ENCODE measurements at places on chromosomes 4 and X.

DNA sequence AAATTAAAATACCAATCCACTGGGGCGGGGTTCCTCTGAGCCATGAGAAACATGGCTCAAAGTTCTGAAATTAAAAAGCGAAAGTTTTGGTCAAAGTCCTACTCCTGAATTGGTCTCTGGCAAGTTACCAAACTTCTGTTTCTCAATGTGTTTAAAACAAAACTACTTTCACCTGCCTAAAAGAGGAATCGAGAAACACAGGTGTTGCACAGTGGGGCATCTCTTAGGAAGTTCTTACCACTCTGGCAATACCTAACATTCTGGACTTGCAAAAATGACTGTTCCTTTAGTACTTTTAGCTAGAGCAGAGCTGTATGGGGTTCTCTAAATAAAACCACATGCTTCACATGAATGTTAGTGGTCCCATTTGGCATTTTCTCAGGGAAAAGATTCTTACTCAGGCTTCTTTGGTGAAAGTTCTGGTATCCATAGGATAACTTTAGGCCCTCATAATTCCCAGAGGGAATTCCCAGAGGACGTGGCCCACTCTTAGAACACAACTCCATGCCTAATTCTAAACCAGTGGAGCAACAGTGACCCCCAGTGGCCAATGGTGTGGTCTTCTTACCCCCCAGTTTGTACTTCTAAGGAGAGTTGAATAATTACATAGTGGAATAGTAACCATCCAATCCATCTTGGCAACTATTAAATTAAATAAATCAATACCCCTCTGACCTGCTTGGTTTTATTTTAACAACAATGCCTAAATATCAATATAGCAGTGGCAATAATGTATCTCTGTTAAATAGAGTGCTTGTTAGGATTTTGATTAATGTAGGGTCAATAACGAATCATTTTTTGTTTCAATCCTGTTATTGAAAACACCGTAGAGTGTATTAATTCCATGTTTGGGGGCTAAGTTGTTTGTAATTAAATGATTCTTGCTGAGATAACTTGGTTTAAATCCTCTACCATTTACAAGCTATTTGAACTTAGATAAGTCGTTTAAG lies 21.9 kb downstream of the BMP3 start:
- no peak for DNase-seq

GRCh38 chr4:78602334-78602733 lies 50.8 kb downstream of the ANXA3 start:
- DNase-seq, result no peak

DNA sequence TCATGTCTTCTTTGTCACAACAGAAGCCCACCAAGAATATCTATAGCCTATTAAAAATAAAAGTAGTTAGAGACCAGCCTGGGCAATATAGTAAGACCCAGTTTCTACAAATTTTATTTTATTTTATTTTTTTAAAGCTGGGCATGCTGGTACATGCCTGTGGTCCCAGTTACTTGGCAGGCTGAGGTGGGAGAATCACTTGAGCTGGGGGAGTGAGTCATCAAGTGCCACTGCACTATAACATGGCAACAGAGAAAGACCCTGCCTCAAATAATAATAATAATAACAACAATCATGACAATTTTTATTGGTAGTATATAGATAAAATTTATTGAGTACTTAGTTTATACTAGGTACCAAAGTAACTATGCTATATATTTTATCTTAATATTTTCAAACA lies 93.0 kb upstream of the NPFFR2 start:
- no peak for DNase-seq

- DNase-seq, result no peak
Observed at GRCh38 chrX:42567268-42567667, 210.7 kb downstream of the PPP1R2C start.

GRCh38 chr4:170729897-170730296 lies 640.1 kb upstream of the AADAT start:
- no peak for DNase-seq

GRCh38 chr4:43835869-43836268 lies 612.7 kb downstream of the KCTD8 start:
- no peak for DNase-seq

- no peak for DNase-seq
Observed at GRCh38 chrX:3461397-3462165, 115.1 kb upstream of the MXRA5 start.

GRCh38 chr4:36207831-36208520 lies 36.3 kb downstream of the ARAP2 start:
- no peak for DNase-seq

GRCh38 chr4:101393256-101393655 lies 45.9 kb upstream of the PPP3CA start:
- DNase-seq, result no peak

- DNase-seq, result no peak
Observed at GRCh38 chr4:19941434-19941833, 310.3 kb upstream of the SLIT2 start.

DNA sequence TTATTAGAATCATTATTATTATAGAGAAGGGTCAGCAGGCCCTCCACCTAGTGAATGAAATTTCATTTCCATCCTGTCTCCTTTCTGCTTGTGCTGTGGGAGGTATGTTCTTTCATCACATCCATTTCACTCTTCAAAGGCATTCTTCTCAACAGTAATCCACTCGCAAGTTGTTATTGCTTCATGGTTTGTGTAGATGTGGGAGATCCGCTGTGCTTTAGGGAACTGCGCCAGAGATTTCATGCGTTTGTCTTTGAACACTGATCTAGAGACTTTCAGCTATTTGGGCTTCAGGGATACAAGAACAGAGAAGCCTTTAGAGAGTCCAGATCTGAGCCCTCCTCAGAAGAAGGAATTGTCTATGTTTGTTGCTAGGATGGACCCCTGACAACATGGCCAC lies 53.5 kb upstream of the PUDP start:
- DNase-seq, result no peak

DNA sequence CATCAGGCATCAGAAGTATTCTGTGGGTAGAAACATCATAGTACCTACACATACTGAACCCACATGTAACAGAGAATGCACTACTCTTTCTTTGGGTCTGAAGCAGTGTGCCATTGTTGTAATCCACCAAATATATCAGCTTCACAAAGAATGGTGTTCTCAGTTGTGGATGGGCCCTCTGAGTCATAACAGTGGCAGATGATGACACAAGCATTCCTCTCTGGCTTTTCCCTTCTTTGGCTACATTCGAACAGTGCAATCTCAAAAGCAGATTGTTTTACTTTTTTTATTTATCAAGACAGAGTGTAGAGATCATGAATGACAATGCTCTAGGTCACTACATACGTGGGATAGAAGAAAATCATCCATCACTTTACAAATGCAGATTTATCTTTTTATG lies 247.2 kb upstream of the EPHA5 start:
- DNase-seq, result no peak

DNA sequence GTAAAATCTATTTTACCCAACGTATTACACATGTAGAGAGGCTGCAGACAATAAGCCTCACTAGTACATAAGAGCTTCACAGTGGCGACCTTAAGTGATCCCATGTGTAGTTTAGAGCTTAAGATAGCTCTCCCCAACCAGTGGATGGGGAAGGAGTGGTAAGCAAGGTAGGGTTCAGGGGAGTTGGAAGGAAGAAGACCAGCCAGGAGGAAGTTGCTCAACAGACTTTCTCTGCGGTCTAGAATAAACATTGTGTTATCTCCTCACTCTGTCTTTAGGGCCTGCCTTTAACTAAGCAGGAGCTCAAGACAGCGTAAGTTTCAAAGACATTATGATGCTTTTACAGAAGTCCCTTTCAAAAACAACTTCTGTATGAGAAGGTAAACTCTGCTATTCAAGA lies 16.8 kb downstream of the MEPE start:
- no peak for DNase-seq

DNA sequence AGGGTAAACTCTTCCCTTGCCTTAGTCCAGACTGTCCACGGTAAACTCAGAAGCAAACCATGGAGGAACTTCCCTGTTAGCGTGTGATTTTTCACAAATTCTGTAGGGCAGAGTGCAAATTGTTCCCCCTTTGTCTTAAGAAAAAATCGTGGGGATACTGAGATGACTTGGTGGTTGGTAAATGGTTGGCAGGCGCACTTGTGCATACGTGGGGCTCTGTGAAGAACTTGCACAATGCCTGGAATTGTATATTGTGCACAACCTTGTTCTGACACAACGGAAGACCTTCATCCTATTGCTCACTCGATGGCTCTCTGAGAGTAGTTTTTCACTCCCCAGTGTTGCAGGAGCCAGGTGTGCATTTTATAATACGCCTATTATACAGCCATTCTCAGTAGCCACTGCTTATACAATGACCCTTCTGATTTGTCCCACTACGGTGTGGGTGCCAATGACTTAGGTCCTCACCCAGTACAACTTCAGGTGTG lies 150.0 kb downstream of the SPRY1 start:
- no peak for DNase-seq

GRCh38 chr4:81802285-81802846 lies 330.7 kb upstream of the RASGEF1B start:
- no peak for DNase-seq

DNA sequence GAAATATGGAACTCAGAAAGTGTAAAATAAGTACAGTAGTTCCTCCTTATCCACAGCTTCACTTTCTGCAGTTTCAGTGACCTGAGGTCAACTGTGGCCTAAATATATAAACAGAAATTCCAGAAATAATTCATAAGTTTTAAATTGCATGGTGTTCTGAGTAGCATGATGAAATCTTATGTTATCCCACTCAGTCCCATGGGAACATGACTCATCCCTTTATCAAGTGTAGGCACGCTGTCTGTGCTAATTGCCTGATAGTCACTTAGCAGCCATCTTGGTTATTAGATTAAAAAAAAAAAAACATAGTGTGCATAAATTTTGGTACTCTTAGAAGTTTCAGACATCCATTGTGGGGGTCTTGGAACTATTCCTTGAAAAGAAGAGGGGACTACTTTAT lies 983.4 kb upstream of the ADGRL3 start:
- no peak for DNase-seq

- no peak for DNase-seq
Observed at GRCh38 chrX:49155243-49155899, 7.2 kb upstream of the MAGIX start.

GRCh38 chr4:10117359-10118047 lies 904 bp upstream of the WDR1 start:
- no peak for DNase-seq

DNA sequence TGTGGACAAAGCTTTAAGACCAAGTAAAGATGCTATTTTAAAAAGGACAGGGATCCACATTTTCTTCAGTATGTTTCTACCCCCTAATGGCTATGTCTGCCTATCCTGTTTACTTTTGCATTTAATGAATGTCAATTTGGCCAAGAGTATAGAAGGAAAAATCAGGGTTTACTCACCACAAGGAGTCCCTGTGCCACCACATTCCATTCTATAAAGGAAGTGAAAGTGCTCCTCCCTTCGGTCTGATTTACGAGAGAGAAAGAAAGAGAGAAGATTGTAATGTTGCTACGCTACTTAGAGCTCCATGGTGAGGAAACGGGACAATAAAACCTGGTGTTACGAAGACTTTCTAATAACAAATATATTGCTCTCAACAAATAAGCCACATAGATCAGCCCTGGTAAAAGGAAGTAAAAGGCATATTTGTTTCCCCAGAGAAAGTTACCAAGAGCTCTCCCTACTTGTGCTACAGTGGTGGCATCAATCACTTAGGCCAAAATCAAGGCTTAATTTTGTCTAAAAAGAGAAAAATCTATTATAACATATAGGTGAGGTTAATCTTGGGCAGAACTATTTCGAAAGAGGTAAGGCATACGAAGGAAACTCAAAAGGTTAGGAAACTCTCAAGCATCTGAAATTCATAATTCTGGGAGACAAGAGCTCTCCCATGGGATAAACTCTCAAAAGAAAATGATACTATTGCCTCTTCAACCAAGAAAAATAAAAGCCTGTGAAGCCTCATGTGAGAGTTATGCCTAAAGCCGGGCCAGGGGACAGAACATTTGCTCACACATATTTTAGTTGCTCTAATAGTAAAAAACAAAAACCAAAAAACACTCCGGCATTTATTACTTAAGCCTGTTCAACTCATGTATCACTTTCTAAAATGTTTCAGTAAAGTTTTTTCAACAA lies 29.5 kb downstream of the TAPT1 start:
- DNase-seq, result no peak

DNA sequence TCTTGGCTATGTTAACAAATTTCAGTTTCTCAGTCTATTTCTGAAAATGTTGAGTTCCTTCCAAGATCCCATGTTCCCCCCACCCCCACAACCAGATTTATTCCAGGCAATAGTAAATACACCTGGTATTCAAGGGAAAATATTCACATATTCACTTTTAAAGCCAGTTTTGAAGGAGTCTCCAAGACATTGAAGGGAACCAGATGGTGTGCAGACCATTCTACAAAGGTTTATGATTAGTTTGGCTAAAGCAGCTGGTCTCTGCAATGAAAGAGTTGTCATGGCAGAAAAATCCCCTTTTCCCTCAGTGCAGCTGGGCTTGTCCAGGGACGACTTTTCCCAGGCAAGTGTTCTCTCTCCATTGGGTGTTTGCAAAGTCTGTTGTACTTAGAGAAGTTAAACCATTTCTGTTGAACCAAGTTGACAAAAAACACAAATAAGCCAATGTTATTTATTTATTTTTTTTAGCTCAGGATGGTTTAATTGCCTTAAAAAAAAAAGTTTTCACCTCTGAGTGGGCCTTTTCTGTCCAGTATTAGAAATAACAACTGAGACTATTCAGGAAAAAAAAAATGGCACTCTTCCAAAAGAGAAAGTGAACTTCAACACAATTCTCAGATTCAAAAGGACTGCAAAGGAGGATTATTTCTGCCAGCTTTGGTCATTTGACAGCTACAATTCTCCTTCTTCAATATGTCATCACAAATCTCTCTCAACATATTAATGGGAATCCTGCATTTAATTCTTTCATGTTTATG lies 410.6 kb downstream of the IL1RAPL1 start:
- no peak for DNase-seq

GRCh38 chr4:146949559-146949958 lies 3.9 kb upstream of the TTC29 start:
- DNase-seq, result no peak

GRCh38 chrX:150570512-150570911 lies 2.1 kb downstream of the MTM1 start:
- DNase-seq, result peak; percentile 80

GRCh38 chr4:40713798-40714197 lies 36.0 kb upstream of the NSUN7 start:
- DNase-seq, result no peak

- no peak for DNase-seq
Observed at GRCh38 chr4:52212702-52213101, 161.6 kb downstream of the SPATA18 start.

- DNase-seq, result peak; percentile 57
Observed at GRCh38 chr4:680928-681645, 6.7 kb downstream of the MYL5 start.

- no peak for DNase-seq
Observed at GRCh38 chr4:152166567-152166966, 369.3 kb downstream of the FBXW7 start.

DNA sequence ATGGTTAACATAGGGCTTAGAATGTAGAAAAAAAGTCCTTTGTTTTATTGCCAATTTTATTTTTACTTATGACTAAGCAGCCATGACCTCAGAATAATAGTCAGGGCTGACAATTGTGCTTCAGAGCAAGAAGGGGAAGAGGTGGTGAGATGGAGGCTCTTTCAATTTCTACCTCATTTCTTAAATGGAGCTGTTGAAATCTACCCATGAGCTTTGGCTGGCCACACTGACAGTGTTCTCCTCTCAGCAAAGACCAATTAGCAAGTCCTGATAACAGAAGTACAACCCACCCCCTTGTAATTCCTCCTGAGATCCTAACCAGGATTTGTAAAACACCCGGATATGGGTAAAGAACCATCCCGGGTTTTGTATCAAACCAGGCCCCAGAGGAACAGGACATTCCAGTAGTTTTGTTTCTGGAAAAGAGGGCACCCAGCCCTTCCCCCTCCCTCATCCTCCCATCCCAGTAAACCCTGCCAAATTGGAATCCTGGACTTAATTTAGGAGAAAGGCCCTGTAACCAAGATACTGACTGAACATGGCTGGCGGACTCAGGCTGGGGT lies at the start of gene HEPH:
Gene HEPH (plus strand): TSS at position 399 of the 563 bp plus-strand sequence. CDS start 6,324 bp downstream, outside the sequence.
- no peak for DNase-seq

Measured in T-helper 2 cell (primary cell).